ENCODE measurements at places on chromosomes 6 and 20.

DNA sequence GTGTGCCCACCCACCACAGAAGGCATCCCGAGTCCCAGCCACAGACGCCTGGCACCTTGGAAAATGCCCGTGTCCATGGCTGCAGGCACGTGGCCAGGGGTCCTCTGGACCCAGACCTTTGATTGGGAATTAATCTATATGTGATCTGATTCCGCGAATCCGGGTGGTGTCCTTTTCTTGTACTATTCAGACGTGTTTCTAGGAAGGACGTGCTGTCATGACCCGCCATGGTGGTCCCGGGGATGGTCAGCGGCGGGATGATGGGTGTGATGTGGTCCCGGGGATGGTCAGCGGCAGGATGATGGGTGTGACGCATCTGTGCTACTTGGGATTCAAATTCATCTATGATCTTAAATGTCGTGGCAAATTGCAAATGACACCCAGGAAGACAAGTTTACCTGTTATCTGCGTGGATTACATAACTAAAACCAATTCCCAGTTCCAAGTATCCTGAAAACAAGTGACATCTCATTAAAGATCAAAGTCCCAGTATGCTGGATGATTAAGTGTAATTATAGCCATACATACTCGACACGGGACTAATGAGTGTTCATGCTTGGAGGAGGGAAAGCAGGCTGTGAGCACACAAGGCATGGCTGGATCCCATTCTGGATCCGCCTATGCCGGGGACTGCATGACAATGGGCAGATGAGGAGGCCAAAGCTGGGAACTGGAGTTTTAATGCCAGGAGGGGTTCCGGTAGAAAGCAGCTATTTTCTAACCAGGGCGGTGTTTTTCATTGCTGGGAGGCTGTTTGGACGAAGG is 256.5 kb downstream of the TAF4 start:
- DNase-seq: no peak

DNA sequence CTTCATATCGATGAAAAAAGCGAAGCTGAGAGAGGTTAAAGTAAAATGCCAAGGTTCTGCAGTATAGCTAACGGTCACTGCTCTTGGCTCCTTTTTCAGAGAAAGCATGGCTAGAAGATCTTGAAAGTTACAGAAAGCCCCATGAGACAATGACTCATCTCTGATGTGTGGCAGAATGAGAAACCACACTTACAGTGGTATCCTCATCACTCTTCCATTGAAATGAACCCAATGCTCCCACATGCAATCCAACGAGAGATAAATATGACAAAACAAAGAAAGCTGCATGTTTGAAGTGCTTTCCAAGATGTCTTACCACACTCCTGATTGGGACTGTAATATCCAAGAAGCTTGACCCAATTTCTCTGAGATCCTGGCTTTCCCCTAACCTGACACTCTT is 694.9 kb downstream of the PRKN start:
- no peak for DNase-seq

GRCh38 chr6:127366282-127367022 is 23.0 kb upstream of the ECHDC1 start:
- DNase-seq: no peak

- DNase-seq: no peak
These were observed 3.5 kb upstream of the SNAI1 start for GRCh38 chr20:49979030-49979832.

GRCh38 chr6:25698631-25699030 is 46.6 kb downstream of the SCGN start:
- DNase-seq: no peak

DNA sequence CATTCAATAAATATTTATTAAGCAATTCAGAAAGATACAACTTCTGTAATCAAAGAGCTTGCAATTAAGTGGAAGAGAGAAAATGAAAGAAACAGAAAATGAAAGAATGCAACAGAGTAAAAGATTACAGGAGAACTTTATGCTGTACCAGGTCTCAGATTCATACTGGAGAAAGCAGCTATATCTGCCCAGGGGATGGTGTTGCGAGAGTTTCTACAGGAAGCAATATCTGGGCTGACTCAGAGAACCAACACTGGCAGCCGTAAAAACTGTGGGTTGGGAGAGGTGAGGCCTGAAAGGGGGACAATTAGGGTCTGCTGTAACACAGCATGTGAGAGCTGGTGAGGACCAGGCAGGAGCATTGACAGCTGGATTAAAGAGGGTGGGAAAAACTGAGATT is 256.7 kb upstream of the TCF21 start:
- DNase-seq: no peak

DNA sequence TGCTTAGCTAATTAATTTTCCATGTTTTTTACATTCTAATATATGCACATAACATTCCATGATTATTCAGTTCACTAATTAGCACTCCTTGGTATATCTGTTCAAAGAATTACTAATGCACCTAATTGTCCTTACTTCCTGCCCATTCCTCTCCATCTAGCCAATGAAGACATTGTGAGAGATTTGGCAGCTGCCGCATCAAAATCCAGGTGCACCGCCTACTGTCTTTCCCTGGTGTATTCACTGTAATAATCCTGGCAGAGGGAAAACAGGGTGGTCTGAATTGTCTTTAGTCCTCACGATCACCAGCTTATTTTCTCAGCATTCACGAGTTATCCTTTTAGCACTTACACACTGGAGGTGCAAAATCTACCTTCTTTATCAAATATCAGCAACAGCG is 61.0 kb upstream of the SCGN start:
- no peak for DNase-seq

DNA sequence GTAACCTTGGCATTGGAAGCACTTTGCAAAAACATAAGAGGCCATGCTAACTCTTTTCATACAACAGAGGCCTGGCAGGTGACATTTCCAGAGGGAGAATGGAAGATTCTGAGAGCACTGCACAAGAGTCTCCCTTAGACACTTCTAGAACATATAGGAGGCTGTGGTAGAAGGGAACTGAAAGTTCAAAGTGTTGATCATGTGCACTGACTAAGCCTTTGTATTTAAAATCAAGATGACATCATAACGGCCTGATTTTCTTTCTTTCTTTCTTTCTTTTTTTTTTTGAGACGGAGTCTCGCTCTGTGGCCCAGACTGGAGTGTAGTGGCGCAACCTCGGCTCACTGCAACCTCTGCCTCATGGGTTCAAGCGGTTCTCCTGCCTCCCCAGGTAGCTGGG is 26.8 kb upstream of the DNAAF9 start:
- DNase-seq: no peak

DNA sequence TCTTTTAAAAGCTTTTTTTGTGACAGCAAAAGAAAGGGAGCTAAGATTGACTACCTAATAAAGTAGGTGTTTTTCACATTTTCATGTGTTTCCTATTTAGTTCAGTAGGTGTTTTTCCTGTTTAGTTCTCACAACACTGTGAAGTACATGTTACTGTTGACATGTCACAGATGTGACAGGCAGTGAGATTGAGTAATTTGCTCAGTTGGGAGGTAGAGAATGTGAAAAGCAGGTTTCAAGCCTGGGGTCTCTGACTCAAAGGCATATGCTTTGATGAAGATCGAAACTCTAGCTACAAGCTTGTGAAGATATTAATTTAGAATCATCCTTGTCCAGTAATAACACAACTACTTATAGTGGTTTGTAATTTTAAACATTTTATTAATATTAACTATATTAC is 43.1 kb downstream of the SLX4IP start:
- DNase-seq: no peak

DNA sequence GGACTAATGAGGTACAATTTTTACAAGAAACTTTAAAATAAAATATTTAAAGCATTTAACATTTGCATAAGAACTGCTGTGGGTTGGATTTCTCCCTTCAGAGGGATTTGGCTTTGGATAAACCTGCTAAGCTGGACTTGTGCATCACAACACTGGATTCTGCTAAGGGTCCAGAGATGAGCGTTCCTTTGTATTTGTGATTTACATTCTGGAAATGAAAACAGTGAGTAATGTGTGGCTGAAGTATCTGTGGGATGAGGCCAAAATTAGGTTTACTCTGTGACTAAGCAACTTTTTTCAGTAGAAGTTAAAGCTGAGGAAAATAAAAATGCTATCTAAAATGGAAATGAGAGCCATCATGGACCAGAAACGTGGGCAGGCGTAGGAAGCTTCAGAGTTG is 494.3 kb downstream of the EPM2A start:
- DNase-seq: no peak

DNA sequence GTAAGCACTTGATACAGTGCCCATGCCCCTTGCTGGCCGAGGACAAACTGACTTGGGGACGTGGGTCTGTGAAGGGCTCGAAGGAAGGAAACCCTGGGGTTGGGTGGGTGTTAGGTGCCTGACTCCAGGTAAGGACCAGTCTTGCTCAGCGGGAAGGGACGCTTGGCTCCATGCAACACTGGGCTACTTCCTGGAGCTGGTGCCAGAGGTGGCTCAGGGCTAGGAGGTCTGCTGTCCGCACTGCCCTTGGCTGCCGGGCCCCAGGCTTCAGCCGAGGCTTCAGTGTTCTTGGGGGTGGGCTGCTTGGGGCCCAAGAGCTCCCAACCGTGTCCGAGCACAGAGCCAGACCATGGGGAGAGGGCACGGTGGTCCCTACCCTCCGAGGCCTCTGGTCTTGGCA is 5.3 kb downstream of the GATA5 start:
- DNase-seq: no peak

DNA sequence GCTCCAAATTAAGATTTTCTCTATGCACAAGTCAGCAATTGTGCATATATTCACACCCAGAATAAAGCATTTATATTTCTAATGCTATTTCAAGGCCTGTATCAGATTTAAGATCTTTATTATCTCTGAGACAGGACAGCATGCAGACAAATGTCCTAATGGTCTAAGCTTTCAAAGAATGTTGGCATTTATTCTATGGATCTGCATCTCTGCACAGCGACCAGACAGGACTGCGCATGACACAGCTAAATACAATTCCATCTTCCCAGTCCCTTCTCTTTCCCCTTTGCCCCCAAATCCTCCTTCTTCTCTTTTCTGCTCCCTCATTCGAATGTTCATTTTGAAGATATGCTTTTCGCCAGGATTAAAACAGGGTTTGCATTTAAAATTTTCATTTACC is 478.5 kb downstream of the PKHD1 start:
- DNase-seq: no peak

DNA sequence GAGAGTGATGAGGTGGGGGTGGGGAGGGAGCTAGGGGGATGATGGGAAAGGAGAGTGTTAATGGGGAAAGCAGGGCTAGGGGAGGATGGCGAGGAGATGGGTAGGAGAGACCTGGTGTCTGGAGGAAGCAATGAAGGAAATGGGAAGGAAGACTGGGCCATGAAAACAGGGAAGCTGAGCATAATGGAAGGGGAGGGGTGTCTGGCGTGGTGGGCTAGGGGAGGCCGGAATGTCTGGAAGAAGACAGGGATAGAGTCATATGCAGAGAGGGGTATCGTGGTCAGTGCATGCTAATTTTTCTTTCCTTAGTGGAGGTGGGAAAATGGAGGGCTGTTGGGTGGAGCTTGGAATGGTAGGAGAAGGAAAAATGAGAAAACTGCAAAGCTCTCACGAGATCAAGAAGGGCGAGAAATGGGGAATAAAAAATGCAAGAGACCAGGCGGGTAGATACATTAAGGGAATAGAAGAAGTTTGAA is 423 bp downstream of the KLHDC3 start:
- no peak for DNase-seq

- no peak for DNase-seq
These were observed 22.2 kb upstream of the ADIG start for GRCh38 chr20:38558596-38559360.

- no peak for DNase-seq
These were observed 211.6 kb upstream of the THEMIS start for GRCh38 chr6:128112494-128112893.

DNA sequence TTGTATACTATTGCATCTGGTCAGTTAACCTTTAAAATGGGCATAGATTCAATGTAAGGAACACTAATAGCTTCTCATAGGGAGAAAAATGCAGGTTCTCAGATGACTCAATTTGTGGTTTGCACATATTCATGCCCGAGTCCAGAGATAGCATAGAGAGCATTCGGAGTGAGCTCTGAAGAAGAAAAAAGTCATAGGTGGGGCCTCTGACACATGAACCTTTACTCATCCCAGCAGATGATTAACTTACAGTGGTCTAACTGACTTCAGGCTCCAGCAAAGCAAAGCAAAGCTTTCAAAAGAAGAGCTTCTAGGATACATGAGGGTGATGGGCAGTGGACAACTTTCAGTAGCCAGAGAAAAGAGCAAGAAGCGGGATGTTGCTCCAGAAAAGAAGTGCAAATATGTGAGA is 55.3 kb upstream of the BTN3A2 start:
- no peak for DNase-seq

DNA sequence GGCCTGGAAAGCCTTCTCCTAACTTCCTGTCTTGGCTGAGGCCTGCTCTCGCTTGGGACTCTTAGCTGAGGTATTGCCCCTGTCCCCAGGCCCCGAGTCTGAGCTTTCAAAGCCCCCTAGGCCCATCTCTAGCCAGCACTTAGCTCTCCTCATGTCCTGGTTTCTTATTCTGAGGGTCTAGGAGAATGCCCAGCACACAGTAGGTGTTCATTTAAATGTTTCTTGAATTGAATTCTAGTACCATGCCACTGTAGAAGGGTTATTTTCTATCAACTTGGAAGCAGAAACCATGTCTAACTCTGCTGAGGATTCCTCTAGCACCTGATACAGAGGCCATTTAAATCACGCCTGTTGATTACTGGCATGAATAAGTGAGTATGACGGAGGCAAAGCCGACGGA is 98.5 kb downstream of the VEGFA start:
- DNase-seq: no peak

DNA sequence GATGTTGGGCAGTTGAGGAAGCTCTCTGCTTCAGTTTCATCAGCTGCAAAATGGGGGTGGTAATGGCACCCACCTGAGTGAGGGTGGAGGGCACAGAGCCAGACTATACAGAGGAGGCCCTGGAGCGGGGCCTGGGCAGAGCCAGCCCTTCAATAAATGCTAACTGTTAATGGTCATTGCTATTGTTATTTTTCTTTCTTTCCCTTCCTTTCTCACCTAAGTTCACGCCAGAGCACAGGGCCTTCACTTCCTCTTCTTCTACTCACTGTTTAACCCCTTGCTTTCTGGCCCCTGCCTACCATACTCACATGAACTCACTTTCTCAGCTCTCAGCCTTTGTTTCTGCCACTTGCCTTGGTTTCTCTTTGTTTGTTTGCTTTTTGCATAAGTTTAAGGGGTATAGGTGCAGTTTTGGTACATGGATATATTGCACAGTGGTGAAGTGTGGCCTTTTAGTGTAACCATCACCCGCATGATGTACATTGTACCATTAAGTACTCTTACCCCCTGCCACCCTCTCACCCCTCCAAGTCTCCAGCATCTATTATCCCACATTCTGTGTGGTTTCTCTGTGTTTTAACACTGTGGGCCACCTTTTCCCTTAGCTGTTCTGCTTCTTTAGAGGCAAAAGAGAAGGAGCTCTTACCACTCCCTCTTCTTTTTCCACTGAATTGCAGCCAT is 7.5 kb upstream of the RREB1 start:
- DNase-seq: no peak

DNA sequence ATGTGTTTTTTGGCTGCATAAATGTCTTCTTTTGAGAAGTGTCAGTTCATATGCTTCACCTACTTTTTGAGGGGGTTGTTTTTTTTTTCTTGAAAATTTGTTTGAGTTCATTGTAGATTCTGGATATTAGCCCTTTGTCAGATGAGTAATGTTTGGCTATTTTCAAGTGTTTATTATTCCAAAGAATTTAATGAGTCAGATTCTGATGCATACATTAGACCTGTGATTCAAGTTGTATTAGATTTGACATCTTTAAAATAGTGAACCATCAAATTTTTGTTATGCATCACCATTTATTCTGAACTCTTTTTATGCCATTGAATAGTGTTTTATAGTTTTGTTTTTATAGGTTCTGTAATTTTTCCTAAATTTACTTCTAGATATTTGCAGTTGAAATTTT is 319.3 kb downstream of the PKHD1 start:
- no peak for DNase-seq

- DNase-seq: no peak
These were observed 110.1 kb upstream of the HDAC2 start for GRCh38 chr6:114080891-114081510.

- no peak for DNase-seq
These were observed 96.8 kb downstream of the ARMC2 start for GRCh38 chr6:108944707-108945680.

All from GF-D8 (cell line).